Activated CD4-positive, alpha-beta T cell treated with anti-CD3 and anti-CD28 coated beads, Interleukin-2, amount 50 U/mL, for 24 hours (primary cell): ENCODE measurements at places on chromosomes 12 and 14.
A peak's percentile ranks its signal among the peaks of the same experiment; 100 is the strongest.

GRCh38 chr14:57871459-57872080 lies 5.7 kb upstream of the SLC35F4 start:
- no peak for DNase-seq

- no peak for DNase-seq
Observed at GRCh38 chr12:54199917-54200316, 11.1 kb upstream of the SMUG1 start.

DNA sequence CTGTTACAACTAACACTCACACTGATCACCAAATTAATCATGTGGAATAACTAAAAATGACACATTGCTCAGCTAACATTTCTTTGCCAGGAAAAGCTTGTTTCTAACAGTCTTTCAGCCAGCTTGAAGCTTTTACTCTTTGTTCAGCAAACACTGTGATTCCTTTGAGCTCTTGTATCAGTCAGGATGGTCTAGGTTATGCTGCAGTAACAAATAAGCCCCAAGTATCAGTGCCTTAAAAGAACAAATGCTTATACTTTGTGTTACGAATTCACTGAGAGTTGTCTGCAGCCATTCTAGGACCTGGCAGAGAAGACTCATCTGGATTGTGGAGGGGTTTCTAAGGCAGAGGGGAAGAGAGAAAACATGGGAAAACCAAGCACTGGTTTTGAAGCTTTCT lies 47.6 kb upstream of the PIWIL1 start:
- DNase-seq = no peak

DNA sequence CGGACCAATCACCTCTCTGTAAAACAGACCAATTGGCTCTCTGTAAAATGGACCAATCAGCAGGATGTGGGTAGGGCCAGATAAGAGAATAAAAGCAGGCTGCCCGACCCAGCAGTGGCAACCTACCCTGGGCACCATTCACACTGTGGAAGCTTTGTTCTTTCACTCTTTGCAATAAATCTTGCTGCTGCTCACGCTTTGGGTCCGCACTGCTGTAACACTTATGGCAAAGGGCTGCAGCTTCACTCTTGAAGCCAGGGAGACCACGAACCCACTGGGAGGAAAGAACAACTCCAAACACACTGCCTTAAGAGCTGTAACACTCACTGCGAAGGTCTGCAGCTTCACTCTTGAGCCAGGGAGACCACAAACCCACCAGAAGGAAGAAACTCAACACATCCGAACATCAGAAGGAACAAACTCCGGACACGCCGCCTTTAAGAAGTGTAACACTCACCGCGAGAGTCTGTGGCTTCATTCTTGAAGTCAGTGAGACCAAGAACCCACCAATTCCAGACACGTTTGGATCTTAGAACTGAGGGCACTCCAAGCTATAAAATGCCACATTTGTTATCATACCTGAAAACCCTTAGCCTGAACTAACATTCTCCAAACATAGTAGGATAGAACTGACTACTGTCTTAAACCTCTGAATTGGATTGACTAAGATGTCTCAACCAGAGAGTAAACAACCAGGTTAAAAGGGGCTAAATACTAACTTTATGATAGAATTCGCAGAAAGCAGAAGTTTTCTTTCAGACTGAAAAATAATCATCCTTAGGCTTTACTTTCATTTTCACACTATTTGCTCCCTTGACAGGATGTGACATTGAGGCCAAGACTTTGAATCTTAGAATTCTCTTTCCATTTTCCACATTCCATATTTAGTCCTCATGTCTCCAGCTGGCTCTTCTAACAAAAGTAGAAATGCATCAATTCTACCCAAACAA lies 33.6 kb downstream of the CDKL1 start:
- no peak for DNase-seq

DNA sequence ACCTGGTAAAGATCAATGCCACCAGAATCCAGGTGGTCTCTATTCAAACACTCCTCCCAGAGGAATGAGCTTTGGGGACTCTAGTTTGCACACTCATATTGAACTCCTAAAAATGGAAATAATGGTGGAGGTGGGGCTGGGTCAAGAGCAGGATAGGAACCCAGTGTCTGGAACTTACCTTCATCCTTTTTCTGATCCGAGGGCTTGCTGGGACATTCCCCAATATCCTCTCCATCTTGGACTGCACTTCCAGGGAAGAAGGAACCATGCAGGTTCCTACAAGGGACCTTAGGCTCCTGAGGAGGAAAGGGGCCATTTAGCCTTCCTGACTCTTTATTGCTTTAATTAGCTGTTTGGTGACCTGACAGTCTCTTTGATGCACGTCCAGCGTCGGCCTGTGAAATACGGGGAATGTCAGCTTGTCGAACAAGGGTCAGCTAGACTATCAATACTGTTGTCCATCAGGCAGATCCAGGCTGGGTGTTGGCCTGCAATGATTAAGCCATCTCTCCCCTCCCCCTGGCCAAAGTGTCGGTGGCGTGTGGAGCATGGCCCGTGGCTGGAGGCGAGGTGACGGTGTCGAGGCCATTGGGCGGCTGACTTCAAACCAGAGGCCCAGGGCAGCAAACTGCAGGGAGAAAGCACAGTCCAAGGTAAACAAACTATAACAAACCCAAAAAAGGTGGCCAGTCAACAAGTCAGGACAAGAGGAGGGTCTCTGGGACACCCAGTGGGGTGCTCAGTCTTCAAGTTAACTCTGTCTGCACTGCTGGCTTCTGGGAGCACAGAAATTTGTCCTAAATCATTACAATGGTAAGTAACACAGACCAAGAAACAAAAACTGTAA lies 405.2 kb upstream of the TBX3 start:
- no peak for DNase-seq

GRCh38 chr12:85283560-85283959 lies 3.5 kb downstream of the ALX1 start:
- DNase-seq = no peak

GRCh38 chr12:12616512-12617310 lies 5.0 kb downstream of the CREBL2 start:
- no peak for DNase-seq

DNA sequence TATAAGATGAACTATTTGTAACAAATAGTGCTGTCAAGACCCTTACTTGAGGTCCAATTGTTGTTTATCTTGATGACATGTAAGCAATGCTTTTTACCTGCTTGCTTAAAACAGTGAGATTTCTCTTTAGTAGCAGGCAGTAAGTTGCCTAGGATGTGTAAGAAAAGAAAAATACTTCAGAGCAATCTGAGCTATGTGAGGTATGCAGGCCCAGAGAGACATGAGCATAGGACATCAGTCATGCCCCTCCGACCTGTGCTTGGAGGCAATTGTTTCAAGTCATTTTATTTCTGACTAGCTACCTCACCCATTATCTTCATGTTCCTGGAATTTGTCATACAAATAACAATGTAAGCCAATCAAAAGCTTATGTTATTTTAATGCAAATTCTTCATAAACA lies 930.6 kb upstream of the FBXO33 start:
- no peak for DNase-seq

DNA sequence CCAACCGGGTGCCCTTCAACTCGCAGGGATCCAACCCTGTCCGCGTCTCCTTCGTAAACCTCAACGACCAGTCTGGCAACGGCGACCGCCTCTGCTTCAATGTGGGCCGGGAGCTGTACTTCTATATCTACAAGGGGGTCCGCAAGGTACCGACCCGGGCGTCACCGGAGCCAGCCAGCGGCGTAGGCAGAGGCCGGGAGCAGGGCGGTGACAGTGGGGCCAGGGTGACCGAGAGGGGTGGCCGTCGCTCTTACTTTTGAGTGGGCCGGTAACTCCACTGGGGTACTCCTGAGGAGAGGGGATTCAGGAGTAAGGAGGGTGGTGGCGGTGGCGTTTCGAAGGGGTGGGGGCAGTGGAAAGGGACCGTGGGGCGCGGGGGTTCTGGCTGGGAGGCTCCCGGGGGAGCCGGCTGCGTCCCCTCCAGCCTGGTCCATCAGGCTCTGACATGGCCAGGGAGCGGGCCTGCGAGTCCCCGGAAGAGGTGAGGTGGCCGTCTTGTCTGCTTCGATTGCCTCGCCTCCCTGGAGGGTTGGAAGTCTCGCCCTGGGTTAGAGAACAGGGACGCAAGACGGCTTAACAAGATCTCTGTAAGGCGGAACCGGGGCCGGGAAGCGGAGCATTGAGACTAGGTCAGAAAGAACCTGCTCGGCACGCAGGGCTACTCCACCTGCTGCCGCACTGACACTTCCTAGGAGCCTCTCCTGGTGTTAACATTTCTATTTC lies 491 bp downstream of the WDR20 start:
- DNase-seq = peak; percentile 5

GRCh38 chr12:131471946-131472732 lies 238.8 kb upstream of the SFSWAP start:
- DNase-seq = no peak

DNA sequence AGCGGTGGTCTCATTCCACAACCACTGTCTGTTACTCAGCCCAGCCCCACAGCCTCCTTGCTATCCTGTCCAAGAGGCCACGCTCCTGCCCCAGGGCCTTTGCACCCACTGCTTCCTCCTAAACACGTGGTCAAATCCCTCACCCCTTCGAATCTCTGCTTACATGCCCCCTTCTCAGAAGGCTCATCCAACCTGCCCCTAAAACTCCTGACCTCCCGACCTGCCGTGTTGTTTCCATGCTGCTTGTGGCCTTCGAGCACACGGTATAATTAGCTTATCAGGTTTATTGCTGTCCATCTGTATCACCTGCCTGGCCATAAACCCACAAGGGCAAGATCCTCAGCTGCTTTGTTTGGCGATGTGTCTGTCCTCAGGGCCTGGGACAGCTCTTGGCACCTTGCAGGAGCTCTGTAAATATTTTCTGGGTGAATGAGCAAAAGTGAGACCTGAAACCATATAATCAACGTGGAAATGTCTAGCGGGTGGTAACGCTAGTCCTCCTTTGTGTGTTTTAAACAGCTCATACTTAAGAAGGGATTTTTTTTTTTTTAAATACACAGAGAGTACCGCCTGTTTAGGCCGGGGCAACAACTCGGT lies 36.0 kb downstream of the SCARB1 start:
- DNase-seq = no peak

- DNase-seq = no peak
Observed at GRCh38 chr12:106773286-106774004, 1.0 kb upstream of the RIC8B start.

- DNase-seq = peak; percentile 11
Observed at GRCh38 chr14:73829526-73830431, 21.9 kb upstream of the PTGR2 start.

DNA sequence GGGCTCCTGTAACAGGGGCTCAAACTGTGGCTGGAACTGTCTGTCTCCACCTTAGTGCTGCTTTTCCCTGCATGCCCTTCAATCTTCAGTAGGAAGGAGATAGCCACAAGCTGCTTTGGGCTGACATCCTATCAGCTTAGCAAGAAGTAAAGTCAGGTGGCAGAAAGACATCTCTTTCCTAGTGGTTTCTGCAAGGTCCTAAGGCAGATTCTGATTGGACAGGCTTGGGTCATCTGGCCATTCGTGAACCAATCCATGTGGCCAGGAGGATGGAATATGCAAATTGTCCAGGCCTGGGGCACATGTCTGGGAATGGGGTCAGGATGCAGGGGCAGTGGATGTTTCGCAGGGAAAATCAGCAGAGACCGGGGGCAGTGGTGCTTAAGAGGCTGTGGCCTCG lies 5.2 kb downstream of the RITA1 start:
- DNase-seq = no peak

DNA sequence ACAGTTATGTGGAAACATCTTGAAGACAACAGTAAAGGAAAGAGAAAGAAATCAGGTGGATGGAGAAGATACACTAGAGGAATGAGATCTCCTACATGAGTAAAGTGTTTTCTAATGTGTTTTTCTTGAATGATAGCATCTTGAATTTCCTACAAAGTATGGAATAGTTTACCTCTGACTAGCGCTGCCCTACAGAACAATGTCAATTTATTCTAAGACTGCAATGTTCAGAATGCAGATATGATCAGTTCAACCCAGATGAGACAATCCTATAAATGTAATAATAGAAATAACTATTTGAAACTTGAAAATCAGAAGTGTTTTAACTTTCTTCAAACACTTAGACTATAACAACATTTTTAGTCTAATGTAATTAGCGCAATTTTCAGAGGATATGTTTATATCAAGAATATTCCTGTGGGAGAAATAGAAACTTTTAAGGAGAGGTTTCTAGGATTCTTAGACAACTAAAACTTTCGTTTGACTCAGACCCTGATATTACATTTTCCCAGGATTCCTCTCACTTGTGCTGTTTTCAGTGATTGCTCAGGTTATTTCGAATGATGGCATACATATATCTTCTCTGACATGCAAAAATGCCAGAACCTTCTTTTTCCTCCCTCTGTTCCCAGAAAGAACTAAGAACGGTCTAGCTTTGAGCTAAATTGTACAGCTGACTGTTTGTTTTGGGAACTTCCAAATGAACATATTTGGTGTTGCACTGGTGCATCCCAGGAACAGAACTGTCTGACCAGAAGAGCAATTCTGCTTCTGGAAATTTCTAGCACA lies 1017.4 kb downstream of the DIO2 start:
- no peak for DNase-seq

DNA sequence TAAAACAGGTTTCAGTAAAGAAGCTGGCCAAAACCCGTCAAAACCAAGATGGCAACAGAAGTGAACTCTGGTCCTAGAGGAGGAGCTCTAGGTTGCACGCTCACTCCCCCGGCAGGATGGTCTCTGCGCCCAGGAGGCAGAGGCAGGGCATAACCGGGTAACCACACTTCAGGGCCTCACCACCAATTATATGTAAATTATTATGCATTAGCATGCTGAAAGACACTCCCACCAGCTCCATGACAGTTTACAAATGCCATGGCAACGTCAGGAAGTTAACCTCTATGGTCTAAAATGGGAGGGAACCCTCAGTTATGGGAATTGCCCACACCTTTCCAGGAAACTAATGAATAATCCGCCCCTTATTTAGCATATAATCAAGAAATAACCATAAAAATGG lies 20.1 kb upstream of the SLC6A12 start:
- DNase-seq = no peak

- no peak for DNase-seq
Observed at GRCh38 chr14:86003998-86004397, 474.1 kb downstream of the FLRT2 start.

GRCh38 chr14:52015411-52016030 lies 26.2 kb downstream of the RTRAF start:
- DNase-seq = no peak

DNA sequence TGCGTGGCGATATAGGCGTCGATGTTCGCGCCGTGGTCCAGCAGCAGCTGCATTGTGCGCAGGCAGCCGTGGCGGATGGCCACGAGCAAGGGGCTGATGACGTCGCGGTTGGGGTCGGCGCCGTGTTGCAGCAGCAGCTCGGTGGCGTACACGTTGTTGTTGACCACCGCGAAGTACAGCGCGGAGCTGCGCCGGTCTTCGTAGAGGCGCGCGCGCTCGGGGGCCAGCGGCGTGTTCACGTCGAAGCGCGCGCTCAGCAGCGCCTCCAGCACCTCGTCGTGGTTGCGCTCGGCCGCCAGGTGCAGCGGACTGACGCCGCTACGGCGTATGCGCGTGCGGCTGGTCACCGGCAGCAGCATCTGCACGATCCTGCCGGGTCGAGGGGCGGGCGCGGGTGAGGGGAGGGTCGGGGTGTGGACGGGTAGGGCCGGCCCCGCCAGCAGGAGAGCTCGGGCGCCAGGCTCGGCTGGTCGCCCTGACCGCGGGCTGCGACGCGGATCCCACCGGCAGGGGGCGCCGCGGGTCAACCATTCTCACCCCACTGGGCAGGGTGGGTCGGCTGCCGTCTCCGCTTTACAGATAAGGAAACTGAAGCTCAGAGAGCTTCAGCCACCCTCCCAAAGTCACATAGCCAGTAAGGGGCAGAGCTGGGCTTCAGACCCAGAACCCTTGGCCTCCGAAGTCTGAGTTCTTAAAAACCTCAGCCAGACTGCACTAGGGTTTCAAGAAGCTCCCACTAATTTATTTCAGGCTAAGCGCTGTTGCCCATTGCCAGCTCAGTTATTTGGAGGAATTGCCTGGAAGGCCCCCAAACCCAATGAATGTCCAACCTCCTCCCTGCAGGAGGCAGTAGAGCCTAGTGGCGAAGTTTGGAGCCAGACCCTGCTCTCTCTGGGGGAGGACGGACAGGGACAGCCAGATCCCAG lies 12.4 kb downstream of the FAM181A start:
- peak; percentile 92 for DNase-seq
